ENCODE measurements at places on chromosomes 13 and 19. TPM values are rescaled to one million over a fixed set of nuclear protein-coding genes. Genes with fewer than 3 reads are reported as not detected.

The FFAR2 gene
- total RNA-seq, result not detected

GRCh38 chr13:90577726-90578125 lies 769.8 kb upstream of the MIR17HG start:
- DNase-seq, result no peak

GRCh38 chr13:46352805-46353204 lies 34.2 kb downstream of the RUBCNL start:
- no peak for DNase-seq

The KIR2DL4 gene
- total RNA-seq, result not detected

DNA sequence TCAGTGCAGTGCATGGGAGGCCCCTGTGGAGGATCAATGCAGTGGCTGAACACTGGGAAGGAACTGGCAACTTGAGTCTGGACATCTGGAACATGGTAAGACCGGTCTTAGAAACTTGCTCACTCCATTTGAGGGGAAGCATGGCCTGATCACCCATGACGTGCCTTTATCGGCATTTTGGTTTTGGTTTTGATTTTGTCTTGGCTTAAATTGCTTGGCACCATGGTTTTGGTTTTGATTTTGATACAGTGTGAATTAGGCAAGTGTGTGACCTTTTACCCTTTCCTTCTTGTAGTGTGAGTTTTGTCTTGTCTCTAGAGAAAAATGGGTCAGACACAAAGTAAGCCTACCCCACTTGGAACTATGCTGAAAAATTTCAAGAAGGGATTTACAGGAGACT lies 77.3 kb downstream of the ZNF486 start:
- no peak for DNase-seq

DNA sequence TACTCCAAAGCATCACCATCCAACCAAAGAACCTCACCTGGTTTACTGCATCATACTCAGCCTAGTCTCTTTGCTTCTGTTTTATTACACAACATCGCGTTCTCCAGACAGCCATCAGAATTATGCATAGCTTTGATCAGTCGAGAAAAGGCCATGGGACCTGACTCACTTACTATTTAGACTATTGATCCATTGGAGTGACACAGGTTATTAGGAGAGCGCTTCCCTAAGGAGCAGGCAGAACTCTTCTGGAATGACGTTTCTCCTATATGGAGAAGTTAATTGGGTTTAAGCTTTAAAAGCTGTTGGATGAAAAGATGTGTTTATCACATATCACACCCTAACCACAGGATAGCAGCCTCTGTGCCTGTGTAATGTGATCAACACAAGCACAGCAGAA lies 649.1 kb upstream of the SLC10A2 start:
- DNase-seq, result no peak

DNA sequence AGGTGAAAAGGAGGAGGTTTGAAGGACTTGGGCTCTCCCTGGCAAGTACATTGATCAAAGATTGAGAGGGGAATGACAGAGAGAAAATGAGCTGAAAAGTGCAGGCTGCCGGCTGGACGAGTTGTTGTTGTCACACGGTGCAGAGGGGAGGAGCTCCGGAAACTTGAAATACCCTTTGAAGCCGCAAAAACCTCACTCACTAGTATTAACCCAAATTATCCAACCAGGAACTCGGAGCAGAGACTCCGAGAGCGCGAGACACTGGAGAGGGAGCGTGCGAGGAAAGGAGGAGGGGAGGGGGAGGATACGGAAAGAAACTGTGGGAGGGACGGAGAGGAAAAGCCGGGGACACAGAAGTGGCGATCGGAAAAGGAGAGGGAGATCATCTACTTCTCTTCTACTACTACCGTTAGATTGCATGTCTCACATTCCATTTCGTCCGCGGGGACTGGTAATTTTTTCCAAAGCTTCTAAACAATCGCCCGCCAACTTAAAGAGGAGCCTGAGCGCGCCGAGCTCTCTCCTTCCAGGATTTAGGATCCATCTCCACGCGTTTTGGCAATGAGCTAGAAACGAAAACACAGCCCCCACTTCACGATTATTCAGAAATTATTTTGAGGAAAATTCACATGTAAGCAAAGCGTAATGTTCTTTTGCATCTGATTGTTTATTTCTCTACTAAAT lies at the start of gene DACH1:
Gene DACH1 (minus strand): TSS at position 74 of the 684 bp plus-strand sequence.
- DNase-seq, result peak; percentile 8

DNA sequence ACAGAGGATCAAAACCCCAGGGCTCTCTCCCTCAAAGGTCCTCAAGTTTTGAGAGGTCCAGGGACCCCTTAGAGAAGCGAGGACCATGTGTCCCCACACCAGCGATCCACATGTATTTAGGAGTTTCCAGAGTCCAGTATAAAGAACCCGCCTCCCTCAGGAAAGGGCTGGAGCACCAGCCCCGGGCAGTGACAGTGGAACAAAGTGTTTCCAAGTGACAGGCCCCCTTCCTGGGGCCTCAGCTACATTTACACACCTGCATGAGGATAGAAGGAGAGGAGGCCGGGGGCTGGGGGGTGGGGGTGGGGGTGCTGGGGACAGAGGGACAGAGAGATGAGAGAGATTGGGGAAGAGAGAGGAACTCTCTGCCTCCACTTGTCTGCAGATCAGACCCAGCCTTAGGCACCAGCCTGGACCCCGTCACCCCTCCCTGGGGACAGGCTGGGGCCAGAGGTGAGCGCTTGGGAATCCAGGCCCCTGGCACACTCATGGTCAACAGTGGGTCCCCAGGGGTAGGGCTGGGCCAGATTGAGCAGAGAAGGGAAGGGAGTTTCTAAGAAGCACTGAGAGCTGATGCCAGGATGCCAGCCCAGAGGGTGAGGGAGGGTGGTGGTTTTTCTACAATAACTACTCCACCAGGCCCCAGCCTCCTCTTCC lies 802 bp downstream of the BCAM start:
- no peak for DNase-seq

The NALCN gene
- 1.6 TPM for total RNA-seq

The PSG6 gene
- not detected for total RNA-seq

The FFAR3 gene
- total RNA-seq, result not detected

Measured in ovary (tissue), 10 donors.